ENCODE measurements at places on chromosomes 7 and 10. TPM values are rescaled to one million over a fixed set of nuclear protein-coding genes. Genes with fewer than 3 reads are reported as not detected.

GRCh38 chr10:70560511-70560941 lies 42.0 kb downstream of the PRF1 start:
- no peak for DNase-seq

- no peak for DNase-seq
These were observed 80.9 kb downstream of the DIP2C start for GRCh38 chr10:608331-609261.

NPY4R gene
- total RNA-seq = 0.10 TPM

ATG9B gene
- not detected for total RNA-seq

DNA sequence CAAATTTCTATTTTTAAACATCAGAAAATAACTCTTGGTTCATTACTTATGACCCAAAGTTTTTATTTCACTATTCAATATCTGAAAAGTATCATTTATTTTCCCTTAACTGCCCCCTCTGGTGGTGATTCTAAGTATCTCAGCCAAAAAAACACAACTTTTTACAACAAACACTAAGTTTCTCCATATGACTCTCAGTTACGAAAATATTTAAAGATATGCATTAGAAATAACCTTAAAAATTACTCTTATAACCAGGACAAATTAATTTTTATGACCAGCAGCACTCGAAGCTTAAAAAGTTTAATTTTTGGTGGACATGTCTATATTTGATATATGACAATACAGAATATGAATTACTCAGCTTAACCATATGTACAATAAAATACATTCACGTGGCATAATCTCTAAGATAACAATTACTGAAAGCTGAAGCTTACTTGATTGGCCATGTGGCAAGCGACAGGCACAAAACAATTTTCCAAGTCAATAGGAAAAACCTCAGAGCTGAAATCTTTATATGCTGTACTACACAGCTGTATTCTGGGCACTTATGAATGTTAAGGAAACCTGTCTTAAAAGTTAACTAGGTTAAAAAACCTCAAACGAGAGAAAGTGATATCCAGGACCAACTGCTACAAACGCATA lies 2.3 kb downstream of the HNRNPA2B1 start:
- DNase-seq = no peak

DNA sequence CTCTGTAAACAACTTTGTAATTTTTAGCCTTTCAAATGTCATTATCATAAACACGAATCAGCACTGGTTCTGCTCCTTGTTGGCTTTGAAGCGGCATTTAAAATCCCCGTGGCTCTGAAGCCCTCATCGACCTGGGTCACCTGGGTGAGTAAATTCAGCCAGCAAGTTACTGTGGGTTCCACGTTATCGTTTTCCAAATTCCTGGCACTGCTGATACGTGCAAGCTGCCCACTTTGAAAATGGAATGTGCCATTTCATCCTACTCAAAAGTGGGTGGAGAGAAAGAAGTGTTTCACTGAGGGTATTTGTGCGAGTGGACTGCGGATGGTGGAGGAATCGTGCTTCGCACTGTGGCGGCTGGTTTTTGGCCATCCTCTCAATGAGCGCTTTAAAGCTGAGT lies 281.7 kb downstream of the KLF6 start:
- no peak for DNase-seq

DNA sequence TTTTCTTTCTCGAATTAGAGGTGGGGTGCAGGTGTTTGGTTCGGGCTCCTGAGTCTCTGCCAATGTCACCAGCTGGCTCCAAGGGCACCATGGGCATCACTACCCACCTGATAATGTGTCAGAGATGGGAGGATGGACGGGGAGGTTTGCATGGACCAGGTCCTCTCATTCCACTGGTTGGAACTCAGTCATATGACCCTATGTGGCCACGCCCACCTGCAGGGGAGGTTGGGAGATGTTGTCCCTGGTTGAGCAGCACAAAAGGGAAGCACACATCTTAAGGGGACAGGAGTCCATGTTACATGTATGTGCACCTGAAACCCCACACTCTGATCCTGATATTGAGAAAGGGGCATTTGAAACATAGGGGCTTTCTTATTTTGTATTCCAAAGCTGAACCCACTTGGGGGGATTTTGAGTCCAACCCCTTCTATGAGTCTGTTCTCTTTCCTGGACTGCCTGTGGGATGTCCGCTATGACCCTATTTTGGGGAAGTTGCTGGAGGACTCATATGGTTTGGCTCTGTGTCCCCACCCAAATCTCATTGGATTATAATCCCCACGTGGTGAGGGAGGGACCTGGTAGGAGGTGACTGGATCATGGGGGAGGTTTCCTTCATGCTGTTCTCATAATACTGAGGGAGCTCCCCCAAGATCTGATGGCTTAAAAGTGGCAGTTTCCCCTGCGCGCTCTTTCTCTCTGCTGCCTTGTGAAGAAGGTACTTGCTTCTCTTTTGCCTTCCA lies 66.9 kb upstream of the BAIAP2L1 start:
- no peak for DNase-seq

- DNase-seq = no peak
These were observed 4.0 kb downstream of the HDAC9 start for GRCh38 chr7:18499407-18500177.

DNAAF5 gene
- 41.3 TPM for total RNA-seq

DNA sequence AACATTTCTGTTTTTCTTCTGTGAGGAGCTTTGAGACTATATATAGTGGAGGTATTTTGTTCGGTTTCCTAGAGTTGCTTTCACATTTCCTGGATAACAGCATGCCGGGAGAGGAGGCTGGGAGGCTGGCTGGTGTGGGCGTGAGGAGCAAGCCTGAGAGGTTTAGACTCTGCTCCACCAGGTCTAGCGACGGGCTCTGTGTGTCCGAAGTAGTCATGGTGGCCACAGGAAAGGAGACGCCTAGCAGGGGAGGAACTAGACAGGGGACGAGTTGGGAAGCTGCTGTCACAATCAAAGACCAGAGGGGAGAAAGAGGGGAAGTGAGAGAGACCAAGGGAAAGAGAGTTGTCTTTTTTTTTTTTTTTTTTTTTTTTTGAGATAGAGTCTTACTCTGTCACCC lies 19.6 kb downstream of the PTPRE start:
- DNase-seq = no peak

- DNase-seq = no peak
These were observed 1.8 kb upstream of the TTYH3 start for GRCh38 chr7:2629746-2630681.

GRCh38 chr7:4461531-4461930 lies 220.6 kb upstream of the FOXK1 start:
- no peak for DNase-seq

DNA sequence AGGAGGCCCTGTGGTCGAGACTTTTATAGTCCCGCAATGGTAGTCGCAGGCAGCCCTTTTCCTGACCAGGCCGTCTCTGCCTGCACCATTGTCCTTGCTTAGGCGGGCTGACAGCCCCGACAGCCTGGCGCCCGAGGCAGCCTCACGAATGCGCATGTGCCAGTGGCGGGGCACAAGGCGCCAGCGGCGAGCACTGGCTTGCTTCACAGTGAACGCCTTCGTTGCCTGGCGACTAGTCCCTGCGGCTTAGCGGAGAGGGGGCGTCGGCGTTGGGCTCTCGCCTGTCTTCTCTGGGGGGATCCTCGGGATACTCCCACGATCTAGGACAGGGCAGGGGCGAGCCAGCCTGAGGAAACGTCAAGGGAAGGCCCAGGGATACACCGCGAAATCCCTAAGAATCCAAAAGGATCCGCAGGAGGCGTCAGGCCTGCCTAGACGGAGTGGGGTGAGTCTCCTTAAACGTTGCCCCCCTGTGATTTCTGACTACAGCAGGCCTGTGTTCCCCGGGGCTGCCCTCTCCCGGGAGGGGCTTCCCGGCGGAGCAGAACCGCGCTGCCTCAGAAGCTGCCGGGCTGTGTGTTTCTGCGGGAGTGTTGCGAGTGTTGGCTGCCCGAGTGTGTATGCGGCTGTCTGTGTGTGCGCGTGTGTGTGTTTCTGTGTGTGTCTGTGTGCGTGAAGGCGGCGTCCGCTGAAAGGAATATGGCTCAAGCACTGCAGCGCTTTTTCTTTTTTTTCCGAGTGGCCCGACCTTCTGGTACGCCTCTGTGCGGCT lies 20.5 kb upstream of the ZNF273 start:
- DNase-seq = peak; percentile 27

DNA sequence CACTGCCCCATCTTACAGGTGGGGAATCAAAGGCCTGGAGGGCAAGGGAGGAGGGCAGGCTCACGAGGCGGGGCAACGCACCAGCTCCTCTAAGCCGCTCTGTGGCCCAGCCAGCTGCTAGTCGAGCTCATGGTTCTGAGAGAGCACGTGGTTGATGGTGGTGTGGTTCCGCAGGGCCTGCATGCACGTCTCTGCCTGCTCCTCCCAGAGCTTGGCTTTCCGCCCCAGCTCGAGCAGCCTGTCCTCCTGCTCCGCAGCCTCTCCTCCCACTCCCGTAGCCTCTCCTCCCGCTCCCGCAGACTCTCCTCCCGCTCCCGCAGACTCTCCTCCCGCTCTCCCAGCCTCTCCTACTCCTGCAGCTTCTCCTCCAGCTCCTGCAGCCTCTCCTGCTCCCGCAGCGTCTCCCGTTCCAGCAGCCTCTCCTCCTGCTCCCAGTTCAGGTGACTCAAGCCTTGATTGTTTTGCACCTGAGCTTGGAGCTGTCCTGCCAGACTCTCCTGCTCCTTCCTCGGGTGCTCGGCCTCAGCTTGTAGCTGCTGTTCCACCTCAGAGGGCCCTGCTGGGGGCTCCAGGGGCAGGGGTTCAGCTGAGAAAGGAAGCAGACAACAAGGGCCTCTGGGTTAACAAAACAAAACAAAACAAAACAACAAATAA lies 19.1 kb upstream of the MTPAP start:
- DNase-seq = no peak

- DNase-seq = peak; percentile 21
These were observed 799 bp downstream of the VAX1 start for GRCh38 chr10:117137031-117137910.

MOGAT3 gene
- total RNA-seq = not detected
